GOT3 (cell line): ENCODE measurements at places on chromosomes 12 and 14.

GRCh38 chr14:59284059-59284458, 95.6 kb downstream of the DAAM1 start:
- no peak for DNase-seq

DNA sequence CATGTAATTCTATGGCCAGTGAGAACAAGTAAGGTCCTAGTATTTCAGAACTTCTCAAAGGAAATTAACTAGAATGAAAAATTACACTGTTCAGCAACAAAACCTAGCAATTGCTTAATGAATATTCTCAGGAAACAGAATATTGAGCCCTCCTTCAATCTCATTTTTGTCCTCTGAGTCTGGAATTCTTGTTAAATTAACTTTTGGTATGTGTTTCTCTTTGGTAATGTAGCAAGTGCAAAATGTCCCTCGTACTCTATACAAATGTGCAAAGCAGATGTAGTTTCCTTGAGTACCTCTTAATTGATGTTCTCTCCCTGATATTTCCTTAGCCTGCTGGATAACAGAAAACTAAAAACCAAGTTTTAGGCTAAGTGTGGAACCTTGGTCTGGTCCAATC, 190.8 kb upstream of the CNOT2 start:
- DNase-seq: no peak

DNA sequence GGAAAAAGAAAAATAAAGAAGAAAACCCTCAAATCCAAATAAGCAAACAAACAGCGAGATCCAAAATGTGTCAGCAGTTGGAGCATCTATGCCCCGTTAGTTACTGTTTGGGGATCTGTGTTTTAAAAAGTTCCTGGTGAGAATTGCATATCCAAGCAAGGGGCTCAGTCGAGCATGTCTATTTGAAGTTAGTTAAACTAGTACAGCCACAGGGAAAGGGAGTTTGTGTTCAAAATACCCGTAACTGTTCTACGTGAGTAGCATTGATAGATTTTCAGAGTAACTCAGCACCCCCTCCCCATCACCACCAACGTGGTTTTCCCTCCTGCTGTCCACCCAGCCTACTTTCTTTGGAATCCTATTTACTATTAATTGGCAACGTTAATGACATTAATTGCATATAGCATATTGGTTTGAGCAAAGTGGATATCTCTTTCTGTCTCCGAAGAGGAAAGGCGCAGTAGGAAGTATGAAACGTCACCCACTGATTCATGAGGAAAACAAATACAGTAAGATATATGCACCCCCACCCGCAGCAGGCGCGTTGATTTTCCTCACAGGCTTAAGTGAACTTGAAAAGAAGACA, 1.5 kb downstream of the NPAS3 start:
- no peak for DNase-seq

GRCh38 chr12:98399532-98399931, 115.9 kb upstream of the TMPO start:
- DNase-seq: no peak

- DNase-seq: no peak
These were observed 40.9 kb downstream of the TMEM30B start for GRCh38 chr14:61240206-61240605.
